ENCODE measurements at places on chromosomes 5 and 9. TPM values are rescaled to one million over a fixed set of nuclear protein-coding genes. Genes with fewer than 3 reads are reported as not detected.

The LHX6 gene
- total RNA-seq: 2.8 TPM

The ECPAS gene
- 128 TPM for total RNA-seq

The FBN2 gene
- total RNA-seq: 7.8 TPM

The CHD1 gene
- 14.5 TPM for total RNA-seq

The PLK2 gene
- total RNA-seq: 85.7 TPM

The GNG10 gene
- total RNA-seq: 25.3 TPM

The TXNDC8 gene
- not detected for total RNA-seq

The CFAP77 gene
- 2.6 TPM for total RNA-seq

The IL3 gene
- not detected for total RNA-seq

The UBAP1 gene
- 54.2 TPM for total RNA-seq

The CACNA1B gene
- 0.16 TPM for total RNA-seq

The CLPTM1L gene
- 29.3 TPM for total RNA-seq

The ASS1 gene
- 36.3 TPM for total RNA-seq

The SHOC1 gene
- total RNA-seq: not detected

The SH3RF2 gene
- total RNA-seq: 163 TPM

The SMIM33 gene
- not detected for total RNA-seq

The RASGEF1C gene
- total RNA-seq: not detected

The MEGF9 gene
- total RNA-seq: 6.8 TPM

The PROB1 gene
- 30.9 TPM for total RNA-seq

The SOHLH1 gene
- not detected for total RNA-seq

The CFAP90 gene
- not detected for total RNA-seq

The CCDC180 gene
- total RNA-seq: 2.8 TPM

The DND1 gene
- 0.47 TPM for total RNA-seq

The SLC36A3 gene
- total RNA-seq: not detected

The ZNF483 gene
- 5.4 TPM for total RNA-seq

The RBM27 gene
- 17.3 TPM for total RNA-seq

The NFIL3 gene
- total RNA-seq: 32.3 TPM

The LCN1 gene
- 0.32 TPM for total RNA-seq

The LCN10 gene
- total RNA-seq: 1.5 TPM

The ENHO gene
- not detected for total RNA-seq

The LCN12 gene
- total RNA-seq: 10.6 TPM

The MLANA gene
- total RNA-seq: not detected

The AFAP1L1 gene
- total RNA-seq: 52.6 TPM

The TIMD4 gene
- total RNA-seq: 0.34 TPM

The NAIP gene
- total RNA-seq: 6.0 TPM

The GCNT1 gene
- total RNA-seq: 2.0 TPM

The GAS1 gene
- 6.6 TPM for total RNA-seq

The PCDHB8 gene
- total RNA-seq: 2.5 TPM

The PCDHGA2 gene
- total RNA-seq: 8.6 TPM

The PCDHB14 gene
- total RNA-seq: 3.7 TPM

Data from heart right ventricle (tissue), 16 donors.